ENCODE measurements at places on chromosomes 6 and 20.

GRCh38 chr20:45959956-45960630, 11.9 kb downstream of the ZNF335 start:
- DNase-seq, result no peak

DNA sequence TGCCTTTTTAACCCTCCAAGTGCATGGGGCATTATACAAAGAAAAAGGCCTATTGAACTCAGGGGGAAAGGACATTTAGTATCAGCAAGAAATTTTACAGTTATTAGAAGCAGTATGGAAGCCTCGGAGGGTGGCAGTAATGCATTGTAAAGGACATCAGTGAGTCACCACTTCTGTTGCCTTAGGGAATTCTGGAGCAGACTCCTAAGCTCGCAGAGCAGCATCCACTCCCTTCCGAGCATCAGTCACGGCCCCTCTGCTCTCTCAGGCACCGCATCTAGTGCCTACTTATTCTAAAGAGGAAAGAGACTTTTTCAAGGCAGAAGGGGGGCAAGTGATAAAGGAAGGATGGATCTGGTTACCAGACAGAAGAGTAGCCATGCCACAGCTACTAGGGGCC, 296.5 kb downstream of the RNGTT start:
- no peak for DNase-seq

GRCh38 chr6:79813143-79813850, 134.1 kb downstream of the ELOVL4 start:
- DNase-seq, result no peak

- DNase-seq, result no peak
Observed at GRCh38 chr6:32371229-32371628, 474 bp downstream of the TSBP1 start.

GRCh38 chr6:91243436-91243835, 656.6 kb upstream of the MAP3K7 start:
- DNase-seq, result no peak

GRCh38 chr20:32784369-32785080, 22.3 kb downstream of the DNMT3B start:
- DNase-seq, result no peak

- DNase-seq, result no peak
Observed at GRCh38 chr20:62030834-62031434, 34.7 kb downstream of the TAF4 start.
